ENCODE measurements at places on chromosomes 7 and 10.

DNA sequence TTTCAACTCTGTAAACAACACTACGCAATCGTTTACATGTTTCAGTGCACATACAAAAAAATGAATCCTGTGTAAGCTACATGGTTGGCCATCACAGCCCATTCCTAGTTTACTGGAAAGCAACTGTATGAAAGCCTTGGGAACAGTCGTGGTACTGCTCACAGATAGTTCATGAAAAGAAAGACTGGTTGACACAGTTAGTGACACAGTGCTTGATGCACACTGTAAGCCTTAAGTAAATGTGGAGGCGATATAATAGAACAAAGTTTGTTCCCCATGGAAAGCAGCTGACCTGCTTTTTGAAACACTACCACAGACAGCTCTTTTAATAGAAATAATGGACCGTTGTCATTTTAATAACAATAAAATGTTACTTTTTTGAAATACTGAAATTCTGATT lies 5.1 kb downstream of the CACNA2D1 start:
- no peak for DNase-seq

GRCh38 chr7:92639966-92640365 lies 49.8 kb upstream of the FAM133B start:
- no peak for DNase-seq

DNA sequence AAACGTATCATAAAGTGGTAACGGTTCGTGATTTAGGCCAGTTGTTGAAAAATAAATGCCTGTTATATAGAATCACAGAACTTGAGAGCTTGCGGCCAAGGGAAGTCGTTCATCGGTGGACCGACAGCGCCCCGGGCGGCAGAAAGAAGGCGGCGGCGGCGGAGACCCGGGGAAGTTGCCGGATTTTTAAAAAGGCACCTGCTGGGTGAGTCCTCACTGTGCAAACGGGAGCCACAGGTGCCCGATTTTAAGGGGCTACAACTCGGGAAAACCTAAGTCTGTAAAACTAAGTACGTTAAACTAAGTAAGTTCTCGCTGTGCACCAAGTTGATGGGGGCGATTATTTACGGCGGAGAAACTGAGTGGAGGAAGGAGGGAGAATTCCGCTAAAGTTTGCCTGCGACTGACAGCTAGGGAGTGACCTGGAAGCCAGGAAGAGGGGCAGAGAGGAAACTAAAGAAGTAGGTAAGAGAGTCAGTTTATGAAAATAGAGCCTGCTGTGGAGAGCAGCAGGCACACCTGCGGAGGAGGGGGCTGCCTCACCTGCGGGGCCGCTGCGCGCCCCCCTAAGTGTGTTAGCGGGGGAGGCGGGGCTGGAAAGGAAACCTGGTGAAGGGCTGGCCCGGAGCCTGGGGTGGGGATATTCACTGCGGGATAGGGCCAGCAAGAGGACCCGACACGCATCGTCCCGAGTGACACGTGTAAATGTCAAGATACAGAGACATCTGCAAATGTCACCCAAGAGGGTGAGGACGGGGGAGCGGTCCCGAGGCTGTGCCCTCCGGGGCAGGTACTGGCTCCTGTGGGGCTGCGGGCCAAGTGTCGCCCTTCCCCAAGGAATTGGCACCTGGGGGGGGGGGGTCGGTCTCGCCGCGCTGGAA lies 996 bp downstream of the ADAM12 start:
- DNase-seq, result peak; percentile 78

GRCh38 chr7:75925717-75926435 lies 10.9 kb downstream of the POR start:
- no peak for DNase-seq

GRCh38 chr7:14687241-14687640 lies 215.3 kb downstream of the DGKB start:
- DNase-seq, result no peak

DNA sequence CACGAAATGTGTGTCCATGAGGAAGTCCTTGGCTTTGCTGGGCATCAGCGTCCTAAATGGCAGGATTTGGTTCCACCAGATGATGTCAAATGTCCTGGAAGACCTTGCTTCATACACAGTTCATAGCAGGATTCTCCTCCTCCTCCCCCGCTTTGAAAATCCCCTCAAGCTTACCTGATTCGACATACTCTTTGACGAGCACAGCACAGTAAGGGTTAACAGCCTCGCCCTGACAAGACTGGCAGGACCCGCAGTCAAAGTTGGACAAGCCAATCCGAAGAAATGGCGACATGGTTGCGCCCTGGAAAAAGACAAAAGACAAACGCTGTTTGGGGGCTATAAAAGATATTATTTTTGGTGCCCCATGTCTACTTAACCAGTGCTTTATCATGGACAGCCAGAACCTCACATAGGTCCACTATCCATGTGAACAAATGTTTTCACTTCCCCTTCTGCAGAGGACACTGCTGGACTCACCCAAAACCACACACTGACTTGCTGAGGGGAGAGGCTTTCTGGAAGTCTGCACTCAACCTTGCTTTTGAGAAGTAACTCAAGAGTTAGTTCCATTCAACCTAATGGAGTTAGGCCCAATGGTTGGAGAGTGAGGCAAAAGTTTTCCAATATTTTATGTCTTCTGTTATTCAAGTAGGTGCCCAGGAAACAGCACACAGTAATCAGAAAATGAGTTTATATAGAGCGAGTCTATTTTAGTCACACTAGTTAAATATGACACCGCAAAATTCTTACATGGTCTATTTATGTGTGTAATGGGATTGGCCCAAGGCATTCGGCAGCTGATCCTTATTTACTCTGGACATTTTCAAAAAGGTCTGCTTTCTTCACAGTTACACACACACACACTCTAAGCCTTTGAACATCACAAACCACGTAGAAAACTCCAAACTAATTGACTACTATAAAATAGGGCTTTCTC lies 65.0 kb downstream of the PRKCQ start:
- no peak for DNase-seq

GRCh38 chr10:122044713-122045112 lies 55.8 kb downstream of the TACC2 start:
- DNase-seq, result no peak

DNA sequence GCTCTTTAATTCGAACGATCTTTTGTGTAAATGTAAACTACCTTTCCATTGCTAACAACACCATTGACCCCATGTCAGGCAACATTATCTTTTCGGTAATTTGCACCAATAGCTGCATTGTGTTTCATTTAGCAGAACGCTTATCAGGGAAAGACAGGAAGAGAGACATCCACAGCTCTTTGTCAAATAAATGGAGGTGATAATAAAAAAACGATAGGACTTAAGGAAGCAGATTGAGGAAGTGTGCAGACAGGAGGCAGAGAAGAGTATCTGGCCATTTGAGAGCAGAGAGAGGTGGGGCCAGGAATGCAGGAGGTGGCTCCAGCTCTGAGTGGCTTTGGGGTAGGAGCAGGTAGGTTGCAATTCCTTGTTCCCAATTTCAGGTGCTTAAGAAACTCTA lies 37.5 kb upstream of the ADARB2 start:
- DNase-seq, result no peak

- no peak for DNase-seq
Measured at GRCh38 chr7:81407094-81407493, 362.8 kb downstream of the HGF start.

- peak; percentile 27 for DNase-seq
Measured at GRCh38 chr10:132511121-132512051, 26.2 kb upstream of the INPP5A start.

GRCh38 chr7:86914551-86914950 lies 144.9 kb downstream of the ELAPOR2 start:
- no peak for DNase-seq

DNA sequence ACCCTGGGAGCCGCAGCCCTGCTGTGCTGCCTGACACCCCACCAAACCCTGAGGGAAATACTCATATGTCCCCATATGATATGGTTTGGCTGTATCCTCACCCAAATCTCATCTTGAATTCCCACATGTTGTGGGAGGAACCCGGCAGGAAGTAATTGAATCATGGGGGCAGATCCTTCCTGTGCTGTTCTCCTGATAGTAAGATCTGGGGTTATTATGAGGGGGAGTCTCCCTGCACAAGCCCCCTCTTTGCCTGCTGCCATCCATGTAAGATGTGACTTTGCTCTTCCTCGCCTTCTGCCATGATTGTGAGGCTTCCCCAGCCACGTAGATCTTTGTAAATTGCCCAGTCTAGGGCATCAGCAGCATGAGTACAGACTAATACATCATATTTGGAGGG lies 68.7 kb downstream of the RGS10 start:
- no peak for DNase-seq

DNA sequence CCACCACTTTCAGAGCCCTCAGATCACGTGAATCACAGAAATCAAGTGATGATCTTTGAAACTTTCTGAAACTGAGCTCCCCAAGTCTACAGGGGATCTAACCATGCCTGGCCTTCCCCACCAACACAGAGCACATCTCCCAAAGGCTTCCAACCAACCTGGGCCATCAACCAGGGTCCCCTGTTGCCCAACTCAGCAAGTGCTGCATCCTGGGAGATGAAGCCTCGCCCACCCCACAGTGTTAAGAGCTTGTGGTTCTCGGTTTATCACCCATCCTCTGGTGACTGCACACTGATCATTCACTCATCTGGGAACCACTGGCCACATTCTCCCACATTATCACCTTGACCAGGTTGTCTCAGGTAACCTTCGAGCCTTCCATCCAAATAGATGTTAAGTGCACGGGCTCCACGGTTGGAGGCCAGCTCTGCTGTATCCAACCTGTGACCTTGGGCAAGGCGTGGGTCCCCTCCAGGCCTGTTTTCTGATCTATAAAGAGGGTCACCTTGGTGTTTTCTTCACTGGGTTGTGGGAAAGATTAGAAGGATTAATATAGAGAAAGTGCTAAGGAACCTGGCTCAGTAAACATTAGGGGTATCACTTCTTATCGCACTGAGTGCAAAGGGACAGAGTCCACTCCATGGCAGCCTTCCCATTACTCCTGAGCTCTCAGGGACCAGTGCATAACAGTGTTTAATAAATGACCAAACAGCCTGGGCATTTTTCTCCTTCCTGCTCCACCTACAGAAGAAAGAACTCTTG lies 3.6 kb downstream of the ZNF488 start:
- peak; percentile 35 for DNase-seq

GRCh38 chr7:78901566-78901965 lies 551.9 kb downstream of the MAGI2 start:
- no peak for DNase-seq

GRCh38 chr10:24826009-24826408 lies 102.3 kb upstream of the ARHGAP21 start:
- DNase-seq, result no peak

DNA sequence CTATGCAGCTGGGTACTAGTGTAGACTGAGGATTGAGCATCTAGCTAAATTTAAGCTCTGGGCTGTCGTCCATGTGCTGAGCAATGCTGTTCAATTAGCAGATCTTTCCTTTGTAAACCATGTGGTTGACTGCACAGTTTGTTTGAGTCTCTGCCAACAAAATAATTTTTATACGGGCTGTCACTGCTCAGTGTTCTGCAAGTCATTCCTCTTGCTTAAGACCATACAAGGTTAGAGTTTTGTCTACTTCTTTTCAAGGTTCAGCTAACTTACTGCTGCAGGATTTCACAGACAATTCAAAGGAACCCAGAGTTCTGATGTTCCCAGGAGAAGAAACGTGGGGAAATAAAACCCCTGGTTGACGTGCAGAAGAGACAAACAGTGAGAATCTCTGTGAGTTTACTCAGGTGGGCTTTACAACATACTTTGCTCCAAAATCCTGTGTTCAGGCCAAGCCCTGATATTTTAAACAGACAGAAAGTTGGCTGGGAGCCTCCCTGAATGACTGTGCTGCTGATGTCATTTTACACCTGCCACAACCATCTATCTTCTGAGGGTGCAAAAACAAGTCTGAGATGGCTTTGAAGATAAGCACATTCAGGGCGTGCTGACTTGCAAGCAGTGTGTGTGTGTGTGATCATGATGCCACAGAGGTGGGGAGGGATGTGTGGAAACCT lies 177.1 kb upstream of the SVIL start:
- DNase-seq, result peak; percentile 47

DNA sequence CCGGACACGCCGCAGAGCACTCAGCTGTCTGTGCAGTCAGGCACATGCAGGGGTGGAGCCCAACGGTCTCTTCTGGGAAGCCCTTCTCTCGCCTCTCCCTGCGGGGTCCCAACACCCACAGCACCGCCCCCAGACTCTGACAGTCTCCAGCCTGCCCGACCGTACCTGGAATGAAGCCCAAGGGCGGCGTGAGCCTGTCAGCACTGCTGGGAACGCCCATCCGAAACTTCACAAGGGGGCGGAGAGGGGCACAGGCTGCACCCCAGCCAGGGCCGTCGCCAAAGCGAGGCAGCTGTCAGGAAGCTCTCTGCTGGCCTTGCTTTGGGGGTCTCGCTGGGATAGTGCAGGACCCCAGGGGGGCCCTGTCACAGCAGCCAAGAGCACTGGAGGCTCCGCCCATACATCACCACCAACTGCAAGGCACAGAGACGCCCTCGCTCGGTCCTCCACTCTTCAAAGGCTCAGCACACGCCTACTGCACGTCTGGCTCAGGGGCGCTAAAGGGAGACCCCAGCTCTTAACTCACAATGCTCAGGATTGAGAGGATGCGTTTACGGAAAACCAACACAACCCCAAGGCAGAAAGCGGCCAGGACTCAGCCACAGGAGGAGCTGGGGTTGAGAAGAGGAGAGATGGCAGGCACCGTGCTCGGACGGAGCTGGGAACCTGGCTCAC lies 30.9 kb downstream of the MAD1L1 start:
- DNase-seq, result peak; percentile 38

DNA sequence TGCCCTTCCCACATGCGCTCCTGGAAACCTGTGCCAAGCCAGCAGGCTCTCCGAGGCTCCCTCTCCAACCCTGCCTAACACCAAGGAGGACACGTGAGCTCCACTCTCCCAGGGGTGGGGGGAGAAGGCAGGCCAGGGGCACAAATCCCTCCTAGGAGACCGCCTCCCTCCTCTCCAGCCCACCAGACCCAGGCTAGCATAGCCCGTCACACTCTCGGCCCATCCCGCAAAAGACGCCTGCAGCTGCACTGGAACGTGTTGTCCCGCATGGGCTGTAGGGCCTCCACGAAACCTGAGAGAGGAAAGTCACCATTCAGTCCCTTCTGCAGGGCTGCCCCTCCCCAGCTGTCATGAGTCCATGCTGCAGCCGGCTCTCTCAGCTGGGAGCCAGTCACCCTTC lies 126.3 kb downstream of the MAD1L1 start:
- no peak for DNase-seq

- DNase-seq, result no peak
Measured at GRCh38 chr10:47141349-47141748, 158.6 kb upstream of the GDF10 start.

- DNase-seq, result no peak
Measured at GRCh38 chr7:12139416-12139815, 71.7 kb upstream of the TMEM106B start.

GRCh38 chr7:22868509-22868908 lies 45.9 kb upstream of the TOMM7 start:
- no peak for DNase-seq
